ENCODE measurements at places on chromosomes 2 and 18.

DNA sequence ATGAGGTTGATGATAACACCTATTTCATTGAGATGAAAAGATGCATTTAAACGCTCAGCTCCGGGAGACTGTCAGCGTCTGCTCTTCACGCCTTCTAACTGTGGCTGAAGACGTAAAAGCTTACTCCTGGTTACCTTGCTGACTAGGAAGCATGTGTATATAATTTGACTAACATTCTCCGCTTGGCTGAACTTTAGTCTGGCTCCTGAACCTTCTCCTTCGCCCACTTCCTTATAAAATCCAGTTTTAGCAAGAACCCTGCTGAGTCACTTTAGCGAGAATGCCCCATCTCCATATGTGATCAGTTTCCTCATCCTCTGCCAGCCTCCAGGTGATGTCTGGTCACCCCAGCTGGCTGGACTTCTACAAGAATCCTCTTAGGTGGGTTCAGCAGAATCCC is 12.7 kb upstream of the CREG2 start:
- peak overlapping the region; percentile 34 for H3K27ac ChIP-seq
- peak overlapping the region; percentile 26 for H3K4me3 ChIP-seq
- H3K36me3 ChIP-seq, result no peaks in the 10 kb centered on the region
- no peak for DNase-seq
- no peaks in the 10 kb centered on the region for H3K27me3 ChIP-seq

GRCh38 chr18:5064841-5065370 is 132.2 kb downstream of the AKAIN1 start:
- H3K27me3 ChIP-seq, result no peaks in the 10 kb centered on the region
- DNase-seq, result no peak
- peaks cover 4% of the 10 kb centered on the region for H3K4me1 ChIP-seq

DNA sequence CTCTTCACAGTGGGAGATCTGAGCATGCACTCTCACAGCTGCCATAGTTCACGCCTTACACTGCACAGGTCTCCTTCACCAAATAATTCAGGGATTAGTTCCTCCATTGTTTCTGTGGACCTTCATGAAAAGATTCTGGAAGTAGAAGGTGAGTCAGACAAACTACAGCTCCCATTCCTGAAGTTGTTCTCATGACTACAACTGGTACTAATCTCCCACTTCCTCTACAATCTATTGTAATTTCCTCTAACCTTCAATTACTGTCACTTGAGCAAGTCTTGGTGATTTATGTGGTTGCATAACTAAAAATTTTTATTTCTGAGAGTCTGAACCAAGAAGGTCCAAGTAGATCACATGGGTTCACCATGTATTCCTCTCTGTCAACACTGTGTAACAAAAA is 128.7 kb downstream of the XIRP2 start:
- H3K4me3 ChIP-seq, result no peak overlapping the region
- no peaks in the 10 kb centered on the region for H3K27me3 ChIP-seq
- no peaks in the 10 kb centered on the region for H3K36me3 ChIP-seq

GRCh38 chr2:177430411-177430810 is 37.8 kb downstream of the AGPS start:
- no peak overlapping the region for H3K27ac ChIP-seq
- H3K36me3 ChIP-seq, result peaks cover 17% of the 10 kb centered on the region
- no peaks in the 10 kb centered on the region for H3K4me1 ChIP-seq
- H3K4me3 ChIP-seq, result no peak overlapping the region
- DNase-seq, result no peak

DNA sequence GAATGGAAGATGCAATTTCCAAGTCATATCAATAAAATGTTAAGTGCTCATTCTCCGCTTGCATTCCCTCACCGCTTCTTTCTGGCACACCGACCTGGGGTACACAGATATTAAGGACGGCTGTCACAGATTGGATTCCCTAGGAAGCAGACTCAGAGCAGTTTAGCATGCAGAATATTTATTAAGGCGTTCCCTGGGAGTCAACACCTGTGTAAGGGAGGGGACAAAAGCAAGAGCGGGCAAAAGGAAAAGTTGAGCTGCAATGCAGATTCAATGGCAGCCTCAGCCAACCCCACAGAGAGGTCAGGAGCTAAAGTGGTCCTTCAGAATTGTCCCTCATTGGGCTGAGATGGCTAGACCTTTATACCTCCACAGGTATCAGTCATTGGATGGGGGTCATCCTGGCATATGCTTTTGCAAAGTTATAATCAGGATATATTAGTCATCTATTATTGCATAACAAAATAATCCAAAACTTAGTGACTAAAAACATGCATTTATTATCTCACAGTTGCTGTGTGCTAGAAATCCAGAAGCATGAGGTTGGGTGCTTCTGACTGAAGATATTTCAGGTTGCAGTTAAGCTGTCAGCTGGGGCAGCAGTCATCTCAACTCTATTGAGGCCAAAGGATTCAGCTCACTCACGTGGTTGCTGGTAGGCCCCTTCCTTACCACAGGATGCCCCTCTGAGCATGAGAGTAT is 27.0 kb upstream of the INO80D start:
- DNase-seq, result no peak
- H3K36me3 ChIP-seq, result no peaks in the 10 kb centered on the region
- peaks cover 6% of the 10 kb centered on the region for H3K4me1 ChIP-seq

DNA sequence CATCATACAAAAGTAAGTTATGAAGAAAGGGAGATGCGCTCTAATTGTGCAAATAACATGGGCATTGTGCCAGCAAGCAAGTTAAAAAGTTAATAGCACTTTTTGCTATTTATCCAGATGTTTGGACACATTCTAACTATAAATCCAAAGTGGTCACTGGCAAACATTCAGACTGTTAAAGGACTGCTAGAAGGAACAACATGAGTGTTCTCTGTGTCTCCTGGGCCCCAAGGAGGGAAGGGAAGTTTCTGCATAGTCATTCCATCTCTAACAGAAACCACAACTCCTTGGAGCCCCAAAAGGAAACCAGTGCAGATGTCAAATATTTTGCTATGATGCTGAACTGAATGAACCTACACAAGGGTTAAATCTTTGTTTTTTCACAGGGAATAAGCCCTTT is 213.3 kb upstream of the HNRNPA3 start:
- H3K4me3 ChIP-seq, result peak overlapping the region; percentile 25
- no peaks in the 10 kb centered on the region for H3K36me3 ChIP-seq
- H3K27ac ChIP-seq, result peak overlapping the region; percentile 48
- no peaks in the 10 kb centered on the region for H3K27me3 ChIP-seq
- H3K4me1 ChIP-seq, result peaks cover 34% of the 10 kb centered on the region

- no peaks in the 10 kb centered on the region for H3K4me1 ChIP-seq
- no peaks in the 10 kb centered on the region for H3K36me3 ChIP-seq
- H3K4me3 ChIP-seq, result no peak overlapping the region
- no peak for DNase-seq
- H3K27me3 ChIP-seq, result peaks cover 4% of the 10 kb centered on the region
Measured at GRCh38 chr2:221602938-221603337, 30.8 kb upstream of the EPHA4 start.

- H3K27me3 ChIP-seq, result no peaks in the 10 kb centered on the region
- DNase-seq, result no peak
- H3K4me1 ChIP-seq, result no peaks in the 10 kb centered on the region
- no peaks in the 10 kb centered on the region for H3K36me3 ChIP-seq
Measured at GRCh38 chr2:211649331-211649730, 889.3 kb downstream of the ERBB4 start.

GRCh38 chr2:54655046-54655809 is 68.2 kb upstream of the EML6 start:
- peaks cover 49% of the 10 kb centered on the region for H3K36me3 ChIP-seq
- no peaks in the 10 kb centered on the region for H3K4me1 ChIP-seq
- H3K27me3 ChIP-seq, result no peaks in the 10 kb centered on the region

- no peak overlapping the region for H3K4me3 ChIP-seq
- no peak for DNase-seq
- H3K27ac ChIP-seq, result no peak overlapping the region
- H3K36me3 ChIP-seq, result no peaks in the 10 kb centered on the region
Measured at GRCh38 chr2:102453501-102453900, 19.5 kb upstream of the SLC9A4 start.

DNA sequence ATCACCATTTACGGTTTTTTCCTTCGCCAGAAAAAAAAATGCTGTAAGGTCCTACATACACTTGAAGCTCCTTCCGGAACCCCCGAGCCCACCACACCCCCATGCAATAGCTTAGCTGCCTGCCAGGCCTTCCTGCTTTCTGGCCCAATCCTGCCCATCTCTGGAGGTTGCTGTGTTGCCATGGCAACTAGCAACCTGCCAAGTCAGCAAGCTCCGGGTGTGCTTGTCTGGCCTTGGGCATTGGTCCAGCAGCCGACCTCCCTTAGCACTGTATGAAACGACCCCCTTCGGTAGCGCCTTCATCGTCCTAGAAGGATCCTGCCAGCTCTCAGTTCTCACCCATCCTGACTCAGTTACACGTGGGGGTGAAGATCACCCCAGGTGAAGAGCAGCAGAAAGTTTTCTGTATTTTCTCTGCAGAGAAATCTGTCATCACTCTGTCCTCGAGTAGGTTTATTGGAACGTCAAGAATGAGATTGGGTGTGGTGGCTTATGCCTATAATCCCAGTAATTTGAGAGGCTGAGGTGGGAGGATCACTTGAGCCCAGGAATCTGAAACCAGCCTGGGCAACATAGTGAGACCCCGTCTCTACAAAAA is 47.4 kb upstream of the MTCL1 start:
- H3K27me3 ChIP-seq, result no peaks in the 10 kb centered on the region
- H3K4me1 ChIP-seq, result peaks cover 3% of the 10 kb centered on the region
- no peak overlapping the region for H3K27ac ChIP-seq
- no peak overlapping the region for H3K4me3 ChIP-seq
- no peaks in the 10 kb centered on the region for H3K36me3 ChIP-seq
- DNase-seq, result no peak

GRCh38 chr2:48749291-48750127 is 6.0 kb downstream of the LHCGR start:
- no peaks in the 10 kb centered on the region for H3K36me3 ChIP-seq
- no peaks in the 10 kb centered on the region for H3K27me3 ChIP-seq
- H3K27ac ChIP-seq, result no peak overlapping the region
- no peak overlapping the region for H3K4me3 ChIP-seq

DNA sequence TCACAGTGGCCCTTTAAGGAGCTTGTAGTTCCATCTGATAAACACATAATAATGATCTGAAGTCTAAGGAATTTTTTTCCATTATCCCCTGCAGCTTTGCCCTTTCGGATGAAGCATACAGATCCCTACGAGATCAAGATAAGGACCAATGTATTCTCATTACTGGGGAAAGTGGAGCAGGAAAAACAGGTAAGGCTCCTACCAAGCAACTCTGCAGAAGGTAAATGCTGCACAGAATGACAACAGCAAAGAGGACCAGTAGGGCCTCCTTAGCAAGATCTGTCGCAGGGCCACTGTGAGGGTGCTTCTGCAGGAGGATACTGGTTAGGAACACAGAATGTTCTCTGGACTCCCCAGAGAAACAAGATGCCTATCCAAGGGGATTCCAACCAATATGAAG is 84.6 kb downstream of the MYO1B start:
- peaks cover 3% of the 10 kb centered on the region for H3K36me3 ChIP-seq
- H3K27me3 ChIP-seq, result no peaks in the 10 kb centered on the region
- H3K27ac ChIP-seq, result no peak overlapping the region
- no peak for DNase-seq

GRCh38 chr2:197925976-197926375 is 121.6 kb downstream of the PLCL1 start:
- no peak for DNase-seq
- H3K4me3 ChIP-seq, result no peak overlapping the region
- H3K27ac ChIP-seq, result no peak overlapping the region
- no peaks in the 10 kb centered on the region for H3K27me3 ChIP-seq
- H3K4me1 ChIP-seq, result no peaks in the 10 kb centered on the region

DNA sequence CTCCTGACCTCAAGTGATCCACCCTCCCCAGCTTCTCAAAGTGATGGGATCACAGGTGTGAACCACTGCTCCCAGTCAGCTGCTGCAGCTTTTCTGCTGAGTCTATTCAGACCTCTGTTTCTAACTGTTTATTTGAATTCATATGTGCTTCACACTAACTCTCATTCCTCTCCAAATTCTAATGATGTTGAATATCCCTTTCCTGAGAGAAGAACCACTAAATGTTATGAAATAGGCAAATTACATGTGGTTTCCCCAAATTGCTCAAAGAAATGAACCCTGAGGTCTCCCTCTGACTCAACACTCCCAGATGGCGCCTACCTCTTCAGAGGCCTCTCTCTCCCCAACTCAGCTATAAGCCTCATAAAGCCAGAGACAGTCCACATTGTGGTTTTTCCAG is 98.6 kb downstream of the IRS1 start:
- H3K4me1 ChIP-seq, result no peaks in the 10 kb centered on the region
- H3K27ac ChIP-seq, result no peak overlapping the region
- peaks cover 22% of the 10 kb centered on the region for H3K27me3 ChIP-seq
- H3K36me3 ChIP-seq, result no peaks in the 10 kb centered on the region

DNA sequence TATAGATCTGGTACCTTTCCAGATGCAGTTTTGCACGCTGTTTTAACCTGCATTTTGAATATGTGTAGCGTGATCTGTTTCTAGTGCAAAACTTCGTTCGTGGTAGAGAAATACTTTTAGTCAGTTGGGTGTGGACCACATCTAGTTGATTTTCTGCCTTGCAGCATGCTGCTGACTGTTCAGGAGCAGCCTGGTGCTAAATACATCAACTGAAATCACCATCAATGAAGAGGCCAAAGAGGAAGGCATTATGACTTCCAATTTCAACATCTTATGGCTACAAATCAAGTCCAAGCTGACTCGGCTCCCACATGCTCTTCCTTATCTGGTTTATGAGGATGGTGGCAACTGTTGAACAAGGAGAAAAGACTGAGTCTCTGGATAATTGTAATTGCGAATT is 298.5 kb downstream of the ZNF521 start:
- DNase-seq, result no peak
- no peak overlapping the region for H3K4me3 ChIP-seq
- H3K27ac ChIP-seq, result no peak overlapping the region

- no peak overlapping the region for H3K27ac ChIP-seq
- H3K27me3 ChIP-seq, result no peaks in the 10 kb centered on the region
- DNase-seq, result no peak
Measured at GRCh38 chr18:28736951-28737350, 560.0 kb upstream of the CDH2 start.

GRCh38 chr2:39523308-39524044 is 86.4 kb upstream of the MAP4K3 start:
- H3K4me1 ChIP-seq, result no peaks in the 10 kb centered on the region
- no peak overlapping the region for H3K4me3 ChIP-seq
- no peak overlapping the region for H3K27ac ChIP-seq
- no peaks in the 10 kb centered on the region for H3K36me3 ChIP-seq

- no peaks in the 10 kb centered on the region for H3K27me3 ChIP-seq
- peaks cover 21% of the 10 kb centered on the region for H3K4me1 ChIP-seq
- H3K4me3 ChIP-seq, result no peak overlapping the region
- DNase-seq, result peak; percentile 4
Measured at GRCh38 chr2:110675679-110676078, 2.2 kb downstream of the BUB1 start.

DNA sequence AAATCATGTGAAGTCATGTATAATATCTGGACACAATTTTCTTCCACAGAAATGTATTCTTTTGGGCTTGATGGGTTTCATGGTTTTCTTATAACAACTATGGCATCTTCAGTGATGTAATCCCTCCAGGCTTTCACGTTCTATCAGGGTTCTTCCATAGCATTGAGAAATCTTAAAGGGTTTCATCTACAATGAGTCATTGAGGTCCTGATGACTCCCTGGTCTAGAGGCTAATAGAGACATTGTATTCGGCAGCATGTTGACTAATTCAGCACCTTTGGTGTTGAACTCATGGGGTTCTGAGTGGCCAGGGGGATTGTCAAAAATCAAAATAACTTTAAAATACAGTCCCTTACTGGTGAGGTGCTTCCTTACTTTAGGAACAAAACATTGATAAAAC is 614.0 kb upstream of the CRIM1 start:
- H3K4me3 ChIP-seq, result no peak overlapping the region
- H3K36me3 ChIP-seq, result no peaks in the 10 kb centered on the region
- H3K4me1 ChIP-seq, result no peaks in the 10 kb centered on the region
- DNase-seq, result no peak
- no peaks in the 10 kb centered on the region for H3K27me3 ChIP-seq

GRCh38 chr18:27366151-27366550 is 181.0 kb upstream of the CHST9 start:
- no peak for DNase-seq
- no peak overlapping the region for H3K4me3 ChIP-seq
- no peak overlapping the region for H3K27ac ChIP-seq
- H3K27me3 ChIP-seq, result no peaks in the 10 kb centered on the region
